ENCODE measurements at places on chromosomes 7 and 10.

- no peak for DNase-seq
These were observed 127.6 kb upstream of the RHOBTB1 start for GRCh38 chr10:61071580-61071979.

DNA sequence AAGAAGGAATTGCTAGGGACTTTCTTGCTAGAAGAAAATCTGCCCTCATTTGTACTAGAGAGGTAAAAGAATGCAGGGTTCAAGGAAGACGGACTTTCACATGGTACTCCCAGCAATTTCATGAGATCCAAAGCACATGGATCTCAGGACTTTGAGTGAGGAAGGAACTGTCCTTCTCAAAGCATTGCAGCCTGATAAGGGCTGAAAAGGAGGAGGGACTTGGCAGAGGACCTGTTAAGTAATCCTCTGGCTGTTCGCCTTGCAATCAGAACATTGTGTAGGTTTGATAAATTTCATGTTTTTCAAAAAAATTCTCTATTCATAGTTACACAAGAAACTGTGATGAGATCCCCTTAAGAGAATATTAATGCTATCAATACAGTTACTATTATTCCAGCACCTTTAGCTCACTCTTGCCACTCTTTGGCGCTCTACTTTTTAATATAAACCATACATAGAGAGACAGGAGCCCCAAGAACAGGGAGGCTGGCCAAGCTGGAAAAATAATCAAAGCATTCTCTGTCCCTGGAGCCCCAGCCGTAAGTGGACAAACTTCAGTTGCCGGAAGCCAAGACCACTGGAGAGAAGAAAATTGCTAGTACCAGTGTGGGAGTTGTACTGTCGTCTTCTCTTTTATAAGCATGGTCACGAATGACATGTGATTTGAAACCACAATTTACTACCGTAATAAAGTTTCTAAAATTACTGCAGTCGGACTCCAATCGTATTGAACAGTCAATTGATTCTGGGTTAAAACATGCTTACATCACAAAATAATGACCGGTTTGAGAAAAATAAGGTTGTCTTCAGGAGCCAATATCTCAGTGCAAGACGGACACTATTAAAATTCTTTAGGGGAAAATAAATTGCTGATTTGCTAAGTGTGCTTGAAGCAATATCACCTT, 424.4 kb downstream of the SDK1 start:
- no peak for DNase-seq

- DNase-seq: no peak
These were observed 74.4 kb upstream of the PPP1R3C start for GRCh38 chr10:91707236-91707635.

DNA sequence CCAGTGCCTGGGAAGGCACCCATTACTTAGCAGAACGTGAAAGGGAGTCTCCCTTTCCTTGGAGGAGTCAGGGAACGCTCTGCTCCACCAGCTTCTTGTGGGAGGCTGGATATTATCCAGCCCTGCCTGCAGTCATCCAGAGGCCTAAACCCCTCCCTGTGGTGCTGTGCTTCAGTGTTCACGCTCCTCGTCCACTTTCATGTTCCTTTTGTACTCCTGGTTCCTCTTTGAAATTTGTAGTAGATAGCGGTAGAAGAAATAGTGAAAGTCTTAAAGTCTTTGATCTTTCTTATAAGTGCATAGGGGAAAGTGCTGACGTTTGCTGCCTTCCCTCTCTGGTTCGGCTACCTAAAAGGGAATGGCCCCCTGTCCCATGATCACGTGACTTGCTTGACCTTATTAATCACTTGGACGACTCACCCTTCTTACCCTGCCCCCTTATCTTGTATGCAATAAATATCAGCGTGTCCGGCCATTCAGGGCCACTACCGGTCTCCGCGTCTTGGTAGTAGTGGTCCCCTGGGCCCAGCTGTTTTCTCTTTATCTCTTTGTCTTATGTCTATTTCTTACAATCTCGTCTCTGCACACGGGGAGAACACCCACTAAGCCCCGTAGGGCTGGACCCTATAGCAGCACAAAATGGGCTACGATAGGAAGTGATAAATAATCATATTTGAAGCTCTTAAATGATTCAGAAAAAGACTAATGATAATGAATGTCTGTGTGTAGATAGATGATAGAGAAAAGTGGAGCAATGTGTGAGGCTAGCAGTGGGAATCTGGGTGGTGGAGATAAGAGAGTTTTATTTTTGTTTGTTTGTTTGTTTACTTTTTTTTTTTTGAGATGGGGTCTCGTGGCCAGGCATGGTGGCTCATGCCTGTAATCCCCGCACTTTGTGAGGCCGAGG, 5.8 kb upstream of the ESYT2 start:
- no peak for DNase-seq

- no peak for DNase-seq
These were observed 2.1 kb downstream of the CPED1 start for GRCh38 chr7:120990468-120991118.

DNA sequence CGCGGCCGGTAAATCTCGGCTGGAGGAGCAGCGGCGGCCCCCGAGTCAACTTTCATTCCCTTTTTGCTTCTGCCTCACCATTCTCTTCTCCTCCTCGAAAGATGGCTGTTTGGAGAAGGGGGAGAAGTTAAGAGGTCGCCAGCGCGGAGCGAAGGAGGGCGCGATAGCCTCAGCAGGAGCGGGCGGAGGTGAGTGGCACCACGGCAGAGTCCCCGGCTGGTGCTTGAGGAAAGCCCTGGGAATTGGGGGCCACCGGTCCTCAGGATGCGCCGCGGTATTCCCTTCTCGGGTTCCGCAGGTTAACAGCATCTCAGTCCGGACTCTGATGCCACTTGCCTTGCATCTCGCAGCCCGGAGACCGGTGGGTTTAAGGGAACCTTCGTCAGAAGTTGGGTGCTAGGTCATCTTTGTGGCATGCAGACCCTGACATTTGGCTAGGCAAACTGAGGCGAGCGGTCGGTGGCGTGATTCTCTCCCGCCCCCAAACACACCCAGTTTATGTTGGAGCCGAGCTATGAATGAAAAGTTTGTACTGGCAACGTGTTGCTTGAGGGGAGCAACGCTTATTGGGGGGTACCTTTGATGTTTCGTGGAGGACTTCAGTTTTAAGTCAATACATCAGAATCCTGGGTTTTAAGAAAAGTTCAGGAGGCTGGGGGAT, 59.5 kb upstream of the PRPS1L1 start:
- no peak for DNase-seq
